ENCODE measurements at places on chromosomes 11 and 22.

DNA sequence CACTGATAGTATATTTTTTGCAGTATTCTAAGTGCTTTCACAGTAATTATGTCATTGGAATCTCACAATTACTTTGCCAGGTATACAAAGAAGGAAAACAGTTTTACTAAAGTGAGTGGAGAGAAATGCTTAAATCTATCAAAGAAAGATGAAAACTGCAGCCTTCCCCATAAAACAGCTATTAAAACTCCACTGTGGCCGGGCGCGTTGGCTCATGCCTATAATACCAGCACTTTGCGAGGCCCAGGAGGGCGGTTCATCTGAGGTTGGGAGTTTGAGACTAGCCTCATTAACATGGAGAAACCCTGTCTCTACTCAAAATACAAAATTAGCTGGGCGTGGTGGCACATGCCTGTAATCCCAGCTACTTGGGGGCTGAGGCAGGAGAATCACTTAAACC, 19.1 kb downstream of the OR51E1 start:
- DNase-seq: no peak

DNA sequence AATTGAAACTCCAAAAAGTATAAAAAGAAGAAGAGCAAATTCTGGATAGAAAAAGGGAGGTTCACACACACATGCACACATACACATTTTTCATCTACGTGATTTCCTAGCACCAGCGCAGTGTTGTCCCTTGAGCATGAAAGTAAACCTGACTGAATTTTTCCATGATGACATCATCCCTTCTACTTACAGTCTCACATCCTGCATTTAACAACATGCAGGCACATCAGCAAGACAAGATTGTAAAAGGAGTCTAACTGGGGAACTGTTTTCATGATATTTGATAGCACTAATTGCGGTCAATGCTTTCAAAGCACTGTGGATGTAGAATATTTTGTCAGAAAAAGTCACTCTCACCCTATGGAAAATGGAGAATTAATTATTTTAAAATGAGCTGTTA, 36.6 kb downstream of the GAS2 start:
- no peak for DNase-seq

- DNase-seq: no peak
Observed at GRCh38 chr11:11245453-11245852, 107.6 kb downstream of the CSNK2A3 start.

- DNase-seq: no peak
Observed at GRCh38 chr22:26585104-26585790, 4.7 kb downstream of the TPST2 start.

- no peak for DNase-seq
Observed at GRCh38 chr11:124752471-124753102, 532 bp upstream of the VSIG2 start.

GRCh38 chr11:74208507-74208906, 37.4 kb downstream of the PPME1 start:
- DNase-seq: no peak

DNA sequence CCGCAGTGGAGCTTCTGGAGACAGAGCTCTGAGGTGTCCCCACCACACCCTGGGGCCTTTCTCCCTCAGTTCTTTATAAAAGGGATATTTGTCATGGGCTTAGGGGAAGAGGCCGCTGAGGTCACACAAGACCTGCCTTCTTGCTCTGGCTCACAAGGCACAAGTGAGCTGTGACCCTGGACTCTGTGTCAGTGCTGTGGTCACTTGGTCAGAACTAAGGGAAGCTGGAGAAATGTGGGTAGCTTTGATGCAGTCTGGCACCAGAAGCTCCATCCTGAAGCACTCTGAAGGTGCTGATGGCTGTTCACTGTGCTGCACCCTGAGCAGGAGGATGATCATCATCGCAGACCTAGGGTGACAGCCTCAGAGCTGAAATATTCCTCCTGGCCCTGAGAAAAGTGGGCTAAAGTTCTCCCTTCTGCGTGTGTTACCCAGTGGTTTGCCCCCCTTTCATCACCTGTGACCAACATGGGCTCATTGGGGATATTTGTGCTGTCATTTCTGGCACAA, 28.1 kb upstream of the VPREB1 start:
- DNase-seq: no peak

- DNase-seq: no peak
Observed at GRCh38 chr11:64318766-64319761, 1.1 kb downstream of the PRDX5 start.

GRCh38 chr22:17845790-17846189, 71.5 kb upstream of the BID start:
- no peak for DNase-seq

GRCh38 chr11:9232482-9232881, 32.7 kb downstream of the DENND5A start:
- DNase-seq: no peak

DNA sequence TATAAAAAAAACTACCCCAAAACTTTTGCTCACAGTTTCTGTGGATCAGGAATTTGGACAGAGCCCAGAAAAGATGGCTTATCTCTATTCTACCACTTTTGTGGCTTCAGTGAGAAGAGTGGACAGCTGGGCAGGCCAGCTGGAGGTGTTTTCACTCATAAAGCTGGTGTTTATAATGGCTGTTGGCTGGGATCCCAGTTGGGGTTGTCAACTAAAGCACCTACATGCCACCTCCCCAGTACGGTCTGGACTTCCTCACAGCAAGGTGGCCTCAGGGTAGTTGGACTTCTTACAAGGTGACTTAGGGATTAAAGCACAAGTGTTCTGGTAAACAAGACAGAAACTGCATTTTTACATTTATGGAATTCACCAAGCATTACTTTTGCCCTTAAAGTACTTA, 171.0 kb downstream of the NELL1 start:
- DNase-seq: no peak

All from T follicular helper cell (primary cell).